ENCODE measurements at places on chromosomes 2 and 18. TPM values are rescaled to one million over a fixed set of nuclear protein-coding genes. Genes with fewer than 3 reads are reported as not detected.

The LPIN1 gene
- total RNA-seq = 21.0 TPM

The GCG gene
- total RNA-seq = not detected

The NYAP2 gene
- total RNA-seq = not detected

The CYS1 gene
- total RNA-seq = 4.8 TPM

The RAB6D gene
- total RNA-seq = not detected

The RESP18 gene
- not detected for total RNA-seq

The STARD6 gene
- not detected for total RNA-seq
